ENCODE measurements at places on chromosomes 3 and 15.

DNA sequence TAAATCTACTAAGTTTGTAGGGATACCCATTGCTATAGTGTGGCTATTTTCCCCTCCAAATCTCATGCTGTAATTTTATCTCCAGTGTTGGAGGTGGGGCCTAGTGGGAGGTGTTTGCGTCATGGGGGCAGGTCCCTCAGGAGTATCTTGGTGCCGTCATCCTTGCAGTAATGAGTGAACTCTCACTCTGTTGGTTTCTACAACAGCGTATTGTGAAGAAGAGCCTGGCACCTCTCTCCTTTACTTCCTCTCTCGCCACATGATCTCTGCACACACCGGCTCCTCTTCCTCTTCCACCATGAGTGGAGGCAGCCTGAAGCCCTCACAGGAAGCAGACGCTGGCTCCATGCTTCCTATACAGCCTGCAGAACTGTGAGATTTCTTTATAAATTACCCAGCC is 34.0 kb upstream of the TRPM1 start:
- no peak for DNase-seq

DNA sequence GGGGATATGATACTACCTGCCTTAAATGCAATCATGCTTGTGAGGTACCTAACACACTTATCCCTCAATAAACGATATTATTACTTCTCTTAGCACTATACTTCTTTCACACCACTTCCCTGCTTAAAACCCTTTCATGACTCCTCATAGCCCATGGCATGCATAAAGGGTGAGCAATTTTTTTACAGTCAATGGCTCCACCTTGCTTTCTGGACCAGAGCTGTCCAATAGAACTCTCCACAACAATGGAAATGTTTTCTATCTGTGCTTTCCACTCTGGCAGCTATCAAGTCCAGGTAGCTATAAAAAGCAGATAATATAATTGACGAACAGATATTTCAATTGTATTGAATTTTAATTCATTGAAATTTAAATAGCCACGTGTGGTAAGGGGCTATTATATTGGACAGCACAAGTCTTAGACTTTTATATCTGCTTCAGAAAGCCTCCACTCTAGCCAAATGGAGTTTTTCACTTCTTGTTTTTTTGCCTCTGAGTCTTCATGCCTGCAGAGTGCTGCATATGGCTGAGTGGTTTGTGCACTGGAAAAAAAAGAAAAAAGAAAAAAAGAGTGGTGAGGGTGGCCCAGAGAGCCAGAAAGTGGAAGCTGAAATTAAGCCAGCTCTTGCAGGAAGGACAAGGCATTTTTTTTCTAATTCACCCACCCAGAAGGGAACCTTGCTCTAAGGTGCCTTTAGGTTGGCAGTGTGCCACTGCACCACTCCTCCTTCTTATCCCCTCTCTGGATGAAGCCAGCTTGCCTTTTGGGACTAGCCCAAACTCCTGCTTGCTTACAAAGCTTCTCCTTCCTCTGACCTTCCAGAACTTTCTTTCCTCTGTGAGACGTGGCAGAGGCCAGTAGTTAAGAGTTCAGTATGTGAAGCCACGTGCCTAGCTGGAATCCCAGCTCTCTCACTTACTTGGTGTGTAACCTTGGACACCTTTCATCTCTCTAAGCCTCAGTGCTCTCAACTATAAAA is 239.0 kb upstream of the LRTM1 start:
- DNase-seq, result no peak

DNA sequence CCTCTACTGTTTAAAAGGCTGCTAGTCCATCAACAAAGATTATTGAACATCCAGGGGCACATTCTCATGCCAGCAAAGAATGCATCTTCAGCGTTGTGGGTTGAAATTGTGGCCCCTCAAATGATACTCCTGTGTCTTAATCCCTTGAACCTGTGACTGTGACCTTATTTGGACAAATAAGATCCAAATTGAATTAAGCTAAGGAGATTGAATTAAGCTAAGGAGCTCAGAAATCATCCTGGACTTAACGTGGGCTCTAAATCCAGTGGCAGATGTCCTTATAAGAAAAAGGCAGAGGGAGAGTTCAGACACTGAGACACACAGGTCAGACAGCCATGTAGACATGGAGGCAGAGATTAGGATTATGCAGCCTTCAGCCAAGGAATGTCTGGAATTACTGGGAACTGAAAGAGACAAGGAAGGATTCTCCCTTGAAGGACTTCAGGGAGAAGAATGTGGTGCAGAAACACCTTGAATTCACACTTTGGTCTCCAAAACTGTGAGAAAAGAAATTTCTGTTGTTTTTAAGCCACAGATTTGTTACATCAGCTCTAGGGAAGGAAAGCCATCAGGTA is 57.3 kb upstream of the SLC24A5 start:
- DNase-seq, result no peak

- DNase-seq, result no peak
These were observed 396.5 kb upstream of the GBE1 start for GRCh38 chr3:82157952-82158351.

DNA sequence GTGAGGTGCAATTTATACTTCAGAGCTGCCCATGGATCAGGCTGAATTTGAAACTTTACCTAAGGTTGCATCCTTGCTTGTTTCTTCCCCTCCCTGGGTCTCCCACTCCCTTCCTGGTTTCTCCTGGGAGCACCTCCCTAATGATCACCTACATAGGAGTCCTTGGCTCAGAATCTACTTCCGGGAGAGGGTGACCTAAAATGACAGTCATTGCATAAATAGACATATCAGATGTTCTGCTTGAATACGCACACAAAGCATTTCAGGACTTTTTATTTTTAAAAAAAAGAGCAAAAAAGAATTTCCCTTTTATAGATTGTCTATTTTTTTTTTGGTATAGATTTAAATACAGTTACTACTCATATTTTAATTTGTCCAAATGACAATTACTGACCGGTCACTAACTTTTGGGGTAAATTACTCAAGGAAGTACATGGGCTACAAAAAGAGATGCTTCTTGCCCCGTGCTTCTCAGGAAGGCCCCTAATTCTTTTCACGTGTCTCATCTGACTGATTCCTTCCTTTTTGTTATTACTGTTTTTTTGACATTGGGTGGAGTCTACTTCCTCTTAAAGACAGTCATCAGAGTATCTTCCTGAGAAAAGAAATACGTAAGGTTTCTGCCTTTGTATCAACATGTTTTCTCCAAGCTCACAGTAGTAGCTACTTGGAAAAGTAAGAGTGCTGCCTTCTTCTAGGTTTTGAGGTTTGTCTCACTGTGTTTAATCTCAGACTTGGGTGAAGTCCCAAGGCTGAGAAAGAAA is 4.9 kb upstream of the MYZAP start:
- no peak for DNase-seq

- no peak for DNase-seq
These were observed 46.3 kb upstream of the RORA start for GRCh38 chr15:61275451-61275850.

DNA sequence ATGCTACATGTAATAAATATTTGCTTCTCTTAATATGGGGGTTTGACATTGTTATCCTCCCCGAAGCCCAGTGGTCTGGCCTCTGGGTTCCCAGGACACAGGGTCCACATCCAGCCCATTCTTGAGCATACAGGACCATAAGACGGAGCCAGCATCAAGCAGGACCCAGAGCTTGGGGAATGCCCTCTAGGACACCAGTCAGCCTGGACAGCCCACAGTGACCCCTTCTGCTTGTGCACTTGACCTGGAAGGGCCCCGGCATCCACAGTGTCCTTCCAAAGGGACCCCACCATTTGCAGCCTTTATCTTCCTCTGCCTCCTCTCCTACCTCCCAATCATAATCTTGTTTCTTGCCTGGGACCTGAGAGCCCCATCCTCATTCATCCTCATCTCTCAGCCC is 46.2 kb upstream of the IREB2 start:
- DNase-seq, result no peak

GRCh38 chr3:195790901-195791300 is 20.8 kb downstream of the MUC4 start:
- DNase-seq, result no peak

GRCh38 chr3:132016061-132017041 is 18.5 kb downstream of the CPNE4 start:
- no peak for DNase-seq

DNA sequence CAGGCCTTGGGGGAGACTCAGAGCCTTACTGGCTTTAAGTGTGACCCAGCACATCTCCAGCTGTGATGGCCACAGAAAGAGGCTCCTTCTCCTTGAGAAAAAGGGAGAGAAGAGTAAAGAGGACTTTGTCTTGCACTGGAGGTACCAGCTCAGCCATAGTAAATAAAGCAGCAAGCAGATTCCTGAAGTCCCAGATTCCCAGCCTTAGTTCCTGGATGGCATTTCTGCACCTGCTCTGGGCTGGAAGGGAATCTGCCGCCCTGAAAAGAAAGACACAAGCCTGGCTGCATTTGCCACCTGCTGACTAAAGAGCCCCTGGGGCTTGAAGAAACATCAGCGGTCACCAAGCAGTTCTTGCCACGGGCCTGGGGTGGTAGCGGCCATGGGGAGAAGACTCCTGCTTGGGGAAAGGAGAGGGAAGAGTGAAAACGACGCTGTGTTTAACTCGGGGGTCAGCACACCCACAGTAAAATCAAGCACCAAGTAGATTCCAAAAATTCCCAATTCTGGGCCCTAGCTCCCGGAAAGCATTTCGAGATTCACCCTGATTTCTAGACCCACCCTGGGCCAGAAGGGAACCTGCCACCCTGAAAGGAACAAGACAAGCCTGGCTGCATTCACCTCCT is 24.2 kb upstream of the TNK2 start:
- no peak for DNase-seq

DNA sequence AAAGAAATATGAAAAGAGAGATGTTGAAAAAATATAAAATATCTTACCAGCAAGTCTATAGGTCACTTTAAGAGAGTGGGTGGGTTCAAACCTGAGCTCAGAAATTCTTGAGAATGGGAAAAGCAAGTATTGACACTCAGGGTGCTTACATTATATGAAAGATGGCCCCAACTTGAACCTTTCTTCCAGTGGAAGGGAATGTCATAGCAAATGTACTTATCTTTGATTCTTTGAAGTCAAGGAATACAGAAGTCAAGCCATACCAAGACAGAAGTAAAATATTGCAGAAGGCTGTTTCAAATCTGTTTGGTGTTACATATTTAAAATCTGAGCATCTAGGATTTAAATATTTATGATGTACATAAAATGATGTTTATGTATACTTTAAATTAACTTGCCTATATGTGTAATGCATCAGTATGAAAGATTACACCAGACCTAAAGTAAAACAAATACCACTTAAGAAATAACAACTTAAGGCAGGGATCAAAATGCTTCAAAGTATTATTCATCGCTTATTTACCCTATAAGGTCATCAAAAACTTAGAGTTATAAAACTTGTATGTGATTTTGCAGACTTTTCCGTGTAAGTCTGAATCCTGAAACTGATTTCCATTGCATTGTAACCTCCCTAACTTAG is 8.7 kb downstream of the MME start:
- no peak for DNase-seq

GRCh38 chr3:152054315-152054714 is 180.9 kb downstream of the SUCNR1 start:
- no peak for DNase-seq

DNA sequence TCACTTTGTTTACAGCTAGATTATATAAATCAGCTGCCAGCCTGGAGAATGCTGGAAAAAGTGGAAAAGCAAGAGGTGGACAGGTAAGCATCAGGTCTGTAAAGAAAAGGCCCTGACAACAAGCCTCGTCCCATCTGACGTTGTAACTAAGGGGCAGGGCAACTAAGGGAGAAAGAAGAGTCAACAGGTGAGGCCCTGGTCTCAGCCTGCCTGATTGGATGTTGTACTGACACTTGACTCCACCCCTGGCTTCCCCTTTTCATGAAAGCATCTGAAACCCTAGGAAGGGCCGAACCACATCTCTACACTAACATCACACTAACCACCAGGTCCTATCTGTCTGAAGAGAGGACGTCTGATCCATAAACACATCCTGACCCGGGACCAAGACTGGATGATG is 357.6 kb upstream of the CFAP20DC start:
- DNase-seq, result no peak

- DNase-seq, result no peak
These were observed 61.8 kb upstream of the SNRK start for GRCh38 chr3:43224405-43225073.

- no peak for DNase-seq
These were observed 5.0 kb downstream of the GATA2 start for GRCh38 chr3:128487813-128488635.

DNA sequence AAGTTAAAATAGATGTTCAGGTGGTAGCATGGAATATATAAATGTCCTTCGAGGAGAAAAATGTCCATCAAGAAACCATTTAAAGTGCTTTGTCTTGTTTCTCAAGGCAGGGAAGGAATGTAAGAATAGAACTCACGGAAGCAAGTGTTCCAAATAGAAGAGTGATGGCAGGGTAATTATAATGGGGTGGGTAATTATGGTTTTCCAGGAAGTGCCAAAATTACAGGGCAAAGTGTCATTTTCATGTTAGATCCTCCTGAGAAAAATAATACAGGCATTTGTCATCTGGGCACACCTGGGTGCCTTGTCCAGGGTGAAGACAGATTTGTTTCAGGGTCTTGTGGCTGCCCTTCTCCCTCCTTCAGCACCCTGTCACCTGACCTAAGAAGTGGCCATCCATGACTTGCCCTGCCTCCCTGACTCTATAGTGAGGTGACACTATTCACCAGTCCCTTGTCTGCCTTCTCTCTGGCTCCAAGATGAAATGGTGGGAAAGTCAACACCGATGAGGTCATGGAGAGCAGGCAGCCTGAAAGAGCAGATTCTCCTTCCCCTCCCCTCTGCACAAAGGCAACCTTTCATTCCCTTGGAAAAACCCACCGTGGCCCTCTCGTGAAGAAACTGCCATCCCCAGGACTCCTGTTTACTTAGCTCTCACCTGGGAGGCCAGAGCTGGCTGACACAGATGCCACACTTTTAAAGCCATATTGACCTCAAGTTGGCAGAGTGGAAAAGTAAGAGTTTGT is 45.1 kb upstream of the AMOTL2 start:
- DNase-seq, result no peak

- DNase-seq, result no peak
These were observed 115.0 kb downstream of the FOXP1 start for GRCh38 chr3:71468311-71469137.

GRCh38 chr3:106491796-106492195 is 623.0 kb upstream of the CBLB start:
- DNase-seq, result no peak

Data from GM19239 (cell line).